ENCODE measurements at places on chromosomes 3 and 15. TPM values are rescaled to one million over a fixed set of nuclear protein-coding genes. Genes with fewer than 3 reads are reported as not detected.

MUSTN1 gene
- total RNA-seq = not detected

CAND2 gene
- 4.8 TPM for total RNA-seq

TMEM42 gene
- total RNA-seq = 13.8 TPM

ZNF501 gene
- 5.5 TPM for total RNA-seq

GOLGA6L1 gene
- total RNA-seq = not detected

KCNAB1 gene
- total RNA-seq = 0.59 TPM

SIN3A gene
- 45.0 TPM for total RNA-seq

ARL8B gene
- total RNA-seq = 46.4 TPM

TMEM207 gene
- not detected for total RNA-seq

CHRNA3 gene
- total RNA-seq = not detected

MYO1E gene
- total RNA-seq = 85.2 TPM

WNT7A gene
- 0.60 TPM for total RNA-seq

CACNA1D gene
- total RNA-seq = 0.47 TPM

MED12L gene
- total RNA-seq = 0.30 TPM

ST8SIA2 gene
- not detected for total RNA-seq

WDR49 gene
- 0.08 TPM for total RNA-seq

SUMF1 gene
- total RNA-seq = 45.2 TPM

ELL3 gene
- 3.5 TPM for total RNA-seq

B3GALNT1 gene
- total RNA-seq = 8.2 TPM

LRRC2 gene
- 2.0 TPM for total RNA-seq

SLC24A5 gene
- not detected for total RNA-seq

GABRG3 gene
- total RNA-seq = not detected

PDE12 gene
- total RNA-seq = 8.5 TPM

SLC12A1 gene
- total RNA-seq = not detected

AMOTL2 gene
- 71.3 TPM for total RNA-seq

HGD gene
- total RNA-seq = 0.12 TPM

SLC2A2 gene
- total RNA-seq = not detected

LYZL4 gene
- total RNA-seq = 0.23 TPM

TAGLN3 gene
- 0.38 TPM for total RNA-seq

GNAT1 gene
- not detected for total RNA-seq

APOD gene
- 0.08 TPM for total RNA-seq

CPNE9 gene
- not detected for total RNA-seq

LDHAL6B gene
- total RNA-seq = not detected

CCDC14 gene
- 16.4 TPM for total RNA-seq

RLBP1 gene
- not detected for total RNA-seq

SH2D7 gene
- total RNA-seq = not detected

RYR3 gene
- under 0.01 TPM for total RNA-seq

OR5K2 gene
- not detected for total RNA-seq

BNC1 gene
- 0.47 TPM for total RNA-seq

SERPINI1 gene
- total RNA-seq = 1.4 TPM

MAP4 gene
- total RNA-seq = 67.9 TPM

GOLGA8J gene
- 0.12 TPM for total RNA-seq

ATP6V1A gene
- total RNA-seq = 89.1 TPM

NOX5 gene
- total RNA-seq = 0.12 TPM

PLCL2 gene
- 5.0 TPM for total RNA-seq

CIB2 gene
- 1.4 TPM for total RNA-seq

TRMT10C gene
- total RNA-seq = 5.3 TPM

SLC7A14 gene
- 0.60 TPM for total RNA-seq

GOLGA8G gene
- total RNA-seq = not detected

GOLIM4 gene
- 77.1 TPM for total RNA-seq

GABRR3 gene
- not detected for total RNA-seq

ZNF35 gene
- total RNA-seq = 10.6 TPM

STAB1 gene
- 0.15 TPM for total RNA-seq

PIAS1 gene
- 2.6 TPM for total RNA-seq

AP3B2 gene
- under 0.01 TPM for total RNA-seq

All from smooth muscle cell of the coronary artery (primary cell).